SJCRH30 (cell line): ENCODE measurements at places on chromosomes 11 and 22. TPM values are rescaled to one million over a fixed set of nuclear protein-coding genes. Genes with fewer than 3 reads are reported as not detected.

DNA sequence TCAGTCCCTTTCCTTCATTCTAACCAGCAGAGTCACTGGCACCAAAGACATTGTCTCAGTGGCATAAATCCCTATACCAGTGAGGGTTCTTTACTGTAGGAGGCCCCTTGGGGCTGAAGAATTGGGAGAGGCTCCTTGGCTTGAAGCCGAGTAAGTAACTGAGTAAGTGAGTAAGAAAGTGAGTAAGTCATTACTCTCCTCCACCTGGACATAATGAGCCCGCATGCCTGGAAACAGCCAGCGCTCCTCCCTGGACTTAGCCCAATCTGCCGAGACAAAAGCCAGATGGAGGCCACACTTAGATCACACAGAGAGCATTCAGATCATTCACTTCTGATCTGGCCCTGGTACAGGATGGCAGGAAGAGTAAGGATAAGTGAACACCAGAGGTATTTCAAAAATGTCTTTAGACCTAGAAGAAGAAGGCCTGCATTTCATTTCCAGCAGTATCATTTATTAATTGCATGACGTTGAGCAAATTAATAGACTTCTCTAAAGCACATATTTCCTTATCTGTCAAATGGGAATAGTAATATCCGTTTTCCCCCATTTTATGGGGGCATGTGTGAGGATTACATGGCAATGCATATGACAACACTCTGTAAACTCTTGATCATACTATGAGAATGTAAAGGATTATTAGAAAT, 8.2 kb upstream of the MICAL3 start:
- H3K4me3 ChIP-seq: no peak overlapping the region
- H3K36me3 ChIP-seq: no peaks in the 10 kb centered on the region
- no peak for DNase-seq
- peaks cover 7% of the 10 kb centered on the region; the same call in 1 of the 2 replicates for H3K4me1 ChIP-seq
- H3K27ac ChIP-seq: no peak overlapping the region

DNA sequence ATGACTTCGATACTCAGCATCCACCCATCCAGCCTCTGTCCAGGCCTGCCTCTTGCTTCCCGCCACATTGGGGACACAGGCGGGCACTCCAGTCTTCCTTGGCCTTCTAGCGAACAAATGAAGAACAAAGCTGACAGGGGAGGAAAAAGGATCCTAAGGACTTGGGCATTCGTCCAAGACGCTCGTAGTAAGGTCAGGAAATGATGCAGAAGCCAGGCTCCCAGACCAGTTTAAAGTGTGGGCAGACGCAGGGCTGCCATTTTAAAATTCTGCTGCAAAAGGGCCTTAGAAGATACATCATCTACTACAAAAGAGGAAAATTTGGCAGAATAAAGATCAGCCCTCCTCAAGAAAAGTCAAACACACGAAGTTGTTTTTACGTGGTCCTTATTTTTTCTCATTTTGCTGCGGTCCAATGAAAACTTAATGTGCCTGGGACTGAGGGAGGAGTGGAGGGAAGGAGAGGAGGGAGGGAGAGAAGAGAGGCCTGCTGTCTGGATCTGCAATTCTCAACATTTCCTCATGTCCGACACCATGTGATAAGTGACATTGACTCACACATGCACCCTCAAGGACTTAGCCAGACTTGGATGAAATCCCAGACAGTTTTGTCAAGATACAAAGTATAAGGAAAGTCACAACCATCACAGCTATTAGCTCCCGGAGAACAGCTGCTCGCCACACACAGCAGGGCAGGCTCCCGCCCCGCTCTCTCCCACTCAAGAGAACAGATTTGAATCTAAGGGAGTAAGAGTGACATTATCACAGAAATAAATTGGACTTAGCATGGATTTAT, 5.7 kb downstream of the DNAL4 start:
- peak overlapping the region; percentile 57 for H3K27ac ChIP-seq
- no peaks in the 10 kb centered on the region for H3K36me3 ChIP-seq
- no peak overlapping the region for H3K4me3 ChIP-seq
- DNase-seq: peak; percentile 85
- no peaks in the 10 kb centered on the region for H3K27me3 ChIP-seq
- peaks cover 13% of the 10 kb centered on the region; the same call in 1 of the 2 replicates for H3K4me1 ChIP-seq

DNA sequence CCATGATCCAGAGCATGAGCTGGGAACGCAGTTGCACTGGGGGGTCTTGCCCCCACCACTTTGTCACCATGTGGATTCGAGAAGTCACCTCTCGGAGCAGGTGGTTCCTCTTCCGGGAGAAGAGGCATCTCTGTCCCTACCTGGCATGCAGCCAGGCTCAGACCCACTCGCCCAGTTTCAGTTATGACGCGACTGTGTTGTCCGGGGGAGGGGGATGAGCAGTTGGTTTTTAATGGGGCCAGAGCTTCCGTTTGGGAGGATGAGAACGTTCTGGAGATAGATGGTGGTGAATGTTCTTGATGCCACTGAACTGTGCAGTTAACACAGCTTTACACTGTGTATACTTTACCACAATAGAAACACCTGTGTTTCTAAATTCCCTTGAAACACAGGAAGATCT, 41.5 kb downstream of the DHCR7 start:
- H3K27me3 ChIP-seq: no peaks in the 10 kb centered on the region
- no peak overlapping the region for H3K27ac ChIP-seq
- H3K36me3 ChIP-seq: no peaks in the 10 kb centered on the region
- peaks cover 8% of the 10 kb centered on the region for H3K4me1 ChIP-seq
- no peak overlapping the region for H3K4me3 ChIP-seq
- no peak for DNase-seq

The NXPE1 gene
- total RNA-seq: not detected in 2 replicates

The PRR5 gene
- total RNA-seq: 41.6 and 43.7 TPM in 2 replicates

GRCh38 chr22:37365950-37366349, 61.3 kb downstream of the ELFN2 start:
- H3K4me1 ChIP-seq: no peaks in the 10 kb centered on the region
- no peak overlapping the region for H3K4me3 ChIP-seq
- no peaks in the 10 kb centered on the region for H3K36me3 ChIP-seq
- no peak overlapping the region for H3K27ac ChIP-seq

- H3K4me1 ChIP-seq: peaks cover 12% of the 10 kb centered on the region; the same call in 1 of the 2 replicates
- H3K4me3 ChIP-seq: no peak overlapping the region
- no peak overlapping the region for H3K27ac ChIP-seq
- H3K36me3 ChIP-seq: no peaks in the 10 kb centered on the region
- DNase-seq: no peak
- 0 out of 2 replicates have a peak, but pooled peaks cover 5% of the 10 kb centered on the region for H3K27me3 ChIP-seq
Observed at GRCh38 chr11:13229711-13230318, 47.8 kb upstream of the BMAL1 start.

GRCh38 chr22:41831383-41831782, 1.5 kb upstream of the SREBF2 start:
- no peaks in the 10 kb centered on the region for H3K27me3 ChIP-seq
- peak; percentile 43 for DNase-seq
- peaks cover 5% of the 10 kb centered on the region for H3K36me3 ChIP-seq
- H3K4me1 ChIP-seq: peaks cover 46% of the 10 kb centered on the region
- H3K4me3 ChIP-seq: no peak overlapping the region
- peak overlapping the region; percentile 86 for H3K27ac ChIP-seq

GRCh38 chr11:12552692-12553091, 121.5 kb upstream of the TEAD1 start:
- no peak for DNase-seq
- H3K4me3 ChIP-seq: no peak overlapping the region
- H3K4me1 ChIP-seq: peaks cover 18% of the 10 kb centered on the region
- no peaks in the 10 kb centered on the region for H3K27me3 ChIP-seq
- H3K36me3 ChIP-seq: no peaks in the 10 kb centered on the region

DNA sequence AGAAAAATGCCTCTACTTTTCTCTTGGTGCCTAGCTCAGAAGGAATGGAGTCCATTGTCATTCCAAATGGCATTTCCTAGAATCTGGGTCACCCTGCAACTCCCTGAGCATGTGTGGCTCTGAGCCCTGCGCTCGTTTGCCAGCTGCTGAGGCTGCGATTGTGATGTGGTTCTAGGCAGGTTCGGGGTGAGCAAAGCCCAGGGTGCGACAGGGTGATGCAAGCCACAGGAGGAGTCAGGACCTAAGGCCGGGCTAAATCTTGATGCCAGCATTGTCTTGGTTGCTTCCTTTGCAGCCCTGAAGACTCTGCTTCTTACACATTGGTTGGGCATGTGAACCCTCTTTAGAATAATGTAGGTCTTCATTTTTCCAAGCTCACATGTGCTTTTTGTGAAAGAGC, 131.0 kb downstream of the MORC2 start:
- no peaks in the 10 kb centered on the region for H3K4me1 ChIP-seq
- no peaks in the 10 kb centered on the region for H3K36me3 ChIP-seq
- no peak for DNase-seq
- no peak overlapping the region for H3K4me3 ChIP-seq
- no peak overlapping the region for H3K27ac ChIP-seq

DNA sequence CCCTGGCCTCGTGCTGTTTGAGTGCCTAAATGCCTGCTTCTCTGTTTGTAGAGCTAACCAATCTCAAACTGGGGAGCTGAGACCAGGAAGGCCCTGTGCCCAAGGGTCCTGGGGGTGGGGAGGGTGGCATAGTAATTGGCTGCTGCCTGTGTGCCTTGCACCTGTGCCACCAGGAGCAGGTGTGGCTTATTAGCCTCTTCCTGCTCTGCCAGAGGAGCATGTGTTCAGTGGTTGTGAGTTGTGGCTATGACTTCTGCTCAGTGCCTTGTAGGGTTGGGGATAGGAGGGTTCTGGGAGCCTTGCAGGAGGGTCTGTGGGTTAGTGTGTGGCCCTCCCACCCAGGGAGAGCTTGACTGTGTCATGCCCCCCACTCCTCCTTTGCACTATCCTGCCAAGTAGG, 109.2 kb downstream of the ZBTB16 start:
- peaks cover 6% of the 10 kb centered on the region; the same call in 1 of the 2 replicates for H3K4me1 ChIP-seq
- no peak overlapping the region for H3K27ac ChIP-seq
